ENCODE measurements at places on chromosomes 3 and 15. TPM values are rescaled to one million over a fixed set of nuclear protein-coding genes. Genes with fewer than 3 reads are reported as not detected.

GRCh38 chr15:29344474-29344873, 74.9 kb upstream of the NSMCE3 start:
- no peak for DNase-seq

DNA sequence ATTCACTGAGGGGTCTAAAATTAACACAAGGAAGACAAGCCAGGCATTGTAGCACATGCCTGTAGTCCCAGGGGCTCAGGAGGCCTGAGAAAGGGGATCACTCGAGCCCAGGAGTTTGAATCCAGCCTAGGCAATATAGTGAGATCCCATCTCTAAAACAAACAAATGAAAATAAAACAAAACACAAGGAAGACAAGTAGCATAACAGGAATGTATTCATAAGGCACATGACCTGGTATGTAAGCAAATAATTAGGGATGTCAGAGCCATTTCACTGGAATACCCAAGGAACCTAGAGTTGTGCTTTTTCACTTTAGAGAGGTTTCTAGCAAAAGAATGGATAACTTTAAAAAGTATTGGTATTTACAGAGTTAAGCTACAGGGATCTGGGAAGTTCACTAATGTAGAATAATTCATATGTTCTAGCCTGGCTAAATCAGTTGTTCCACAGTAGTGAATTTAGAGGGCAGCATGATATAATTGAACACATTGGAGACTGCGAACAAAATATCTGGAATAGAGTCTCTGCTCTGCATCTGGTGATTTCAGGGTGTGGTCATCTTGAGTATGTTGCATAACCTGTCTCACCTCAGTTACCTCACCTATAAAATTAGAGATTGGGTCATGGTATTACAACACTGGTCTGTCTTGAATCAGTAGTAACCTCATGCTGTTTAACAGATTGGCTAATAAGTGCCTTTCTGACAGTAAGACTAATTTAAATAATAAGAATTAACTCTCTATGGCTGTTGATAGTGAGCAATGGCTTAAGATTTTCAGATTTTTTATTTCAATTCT, 9.3 kb downstream of the GRAMD1C start:
- no peak for DNase-seq

DNA sequence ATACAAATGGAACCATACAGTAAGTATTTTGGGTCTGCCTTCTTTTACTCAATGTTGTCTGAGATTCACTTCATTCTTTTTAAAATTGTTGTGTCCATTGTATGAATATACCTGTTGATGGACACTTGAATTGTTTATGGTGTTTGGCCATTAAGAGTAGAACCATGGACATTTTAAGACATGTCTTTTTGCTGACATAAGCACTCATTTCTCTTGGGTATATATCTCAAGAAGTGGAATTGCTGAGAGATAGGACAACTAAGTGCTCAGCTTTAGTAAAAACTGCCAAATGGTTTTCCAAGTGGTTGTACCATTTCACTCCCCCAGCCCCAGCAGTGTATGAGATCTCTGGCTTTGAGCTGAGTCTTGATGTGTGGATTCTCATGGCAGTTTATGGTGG, 28.2 kb downstream of the POMGNT2 start:
- DNase-seq, result no peak

DNA sequence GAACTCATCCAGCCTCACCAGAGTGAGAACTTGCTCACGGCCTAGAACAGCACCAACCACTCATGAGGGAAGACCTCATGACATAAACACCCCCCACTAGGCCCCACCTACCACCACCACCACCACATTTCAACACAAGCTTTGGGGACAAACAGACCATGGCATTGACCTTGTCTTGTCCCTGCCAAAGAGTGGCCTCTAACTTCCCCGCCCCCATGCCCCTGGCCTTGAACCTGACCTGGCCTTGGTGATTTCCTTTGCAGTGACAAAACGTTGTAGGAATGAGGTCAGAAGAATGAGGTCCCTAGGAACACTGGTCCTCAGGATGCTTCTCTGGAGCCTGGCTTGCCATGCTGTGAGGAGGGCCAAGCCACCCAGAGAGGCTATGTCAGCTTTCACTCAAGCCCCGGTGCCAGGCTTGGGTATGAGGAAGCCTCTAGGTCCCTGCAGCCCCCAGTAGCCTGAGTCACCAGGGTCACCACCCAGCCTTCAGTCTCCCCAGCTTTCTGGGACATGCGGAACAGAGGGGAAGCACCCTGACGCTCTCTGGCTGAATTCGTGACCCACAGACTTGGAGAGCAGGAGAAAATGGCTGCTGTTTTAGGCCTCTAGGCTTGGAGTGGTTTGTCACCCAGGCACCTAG, 57.9 kb downstream of the TPRA1 start:
- no peak for DNase-seq

- DNase-seq, result no peak
Observed at GRCh38 chr3:114446600-114446999, 152.8 kb downstream of the TIGIT start.

GRCh38 chr15:42020713-42021273, at the start of gene PLA2G4E:
Gene PLA2G4E (minus strand): TSS chr15:42021042. CDS start chr15:42021030, 12 bp downstream.
- DNase-seq, result no peak

GRCh38 chr3:69179740-69180372, 57.5 kb upstream of the LMOD3 start:
- DNase-seq, result no peak

- no peak for DNase-seq
Observed at GRCh38 chr3:51141573-51141972, 243.5 kb upstream of the MANF start.

DNA sequence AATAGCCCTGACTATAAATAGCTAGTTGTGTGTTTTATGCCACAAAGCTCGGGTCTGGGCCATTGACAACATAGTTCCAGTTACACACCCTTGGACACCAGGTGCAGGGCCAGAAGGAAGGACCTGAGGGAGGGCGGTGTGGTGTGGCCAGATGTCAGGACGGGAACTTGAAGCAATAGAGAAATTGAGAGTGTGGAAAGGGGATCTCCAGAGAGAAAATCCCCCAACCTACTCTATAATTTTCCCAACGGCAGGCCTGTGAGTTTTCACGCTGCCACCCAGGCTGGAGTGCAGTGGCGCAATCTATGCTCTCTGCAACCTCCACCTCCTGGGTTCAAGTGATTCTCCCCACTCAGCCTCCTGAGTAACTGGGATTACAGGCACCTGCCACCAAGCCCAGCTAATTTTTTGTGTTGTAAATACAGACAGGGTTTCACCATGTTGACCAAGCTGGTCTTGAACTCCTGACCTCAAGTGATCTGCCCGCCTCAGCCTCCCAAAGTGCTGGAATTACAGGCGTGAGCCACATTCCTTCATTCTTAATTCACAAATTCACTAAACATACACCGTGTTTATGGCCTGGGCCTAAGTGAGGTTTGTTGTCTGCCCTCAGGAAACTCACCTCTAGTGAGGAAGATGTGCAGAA, 70.8 kb upstream of the KLF13 start:
- DNase-seq, result no peak

DNA sequence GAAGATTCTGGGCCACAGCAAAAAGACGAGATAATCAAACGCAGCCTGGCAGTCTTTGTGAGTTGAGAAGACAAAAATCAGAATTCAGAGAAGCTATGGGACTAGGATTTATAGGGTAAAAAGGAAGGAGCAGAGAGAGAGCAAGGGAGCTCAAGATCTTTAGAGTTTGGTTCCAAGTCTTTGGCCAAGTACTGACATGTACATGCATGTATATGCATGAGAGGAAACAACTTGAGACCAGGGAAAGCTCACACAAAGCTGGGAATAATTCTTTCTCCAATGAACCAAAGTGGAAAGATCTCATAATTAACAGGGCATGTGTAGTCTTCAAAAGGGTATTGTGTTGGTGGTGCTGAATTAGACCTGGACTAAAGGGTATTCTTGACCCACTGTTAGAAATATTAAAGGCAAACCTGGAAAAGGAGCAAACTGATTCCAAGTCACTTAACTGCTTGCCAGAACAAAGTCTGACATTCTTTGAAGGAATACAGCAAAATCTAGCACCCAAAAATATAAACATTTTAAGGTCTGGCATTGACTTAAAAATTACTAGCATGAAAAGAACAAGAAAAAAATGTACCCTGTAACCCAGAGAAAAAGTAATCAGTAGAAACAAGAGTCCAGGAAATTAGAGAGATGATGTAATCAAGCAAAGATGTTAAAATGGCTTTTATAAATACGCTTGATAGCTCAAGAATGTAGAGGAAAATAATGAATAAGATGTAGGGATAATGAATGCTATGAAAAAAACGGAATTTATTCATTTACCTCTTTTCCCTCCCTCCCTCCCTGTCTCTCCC, 226.0 kb upstream of the CGNL1 start:
- no peak for DNase-seq

The ACKR2 gene
- total RNA-seq, result 6.5 TPM

The COLQ gene
- total RNA-seq, result 0.83 TPM

Data from esophagus squamous epithelium (tissue), 5 donors.